Right renal pelvis (tissue), 4 donors: ENCODE measurements at places on chromosomes 2 and 18. TPM values are rescaled to one million over a fixed set of nuclear protein-coding genes. Genes with fewer than 3 reads are reported as not detected.

ADCY3 gene
- polyA plus RNA-seq = 19.6 TPM

DNA sequence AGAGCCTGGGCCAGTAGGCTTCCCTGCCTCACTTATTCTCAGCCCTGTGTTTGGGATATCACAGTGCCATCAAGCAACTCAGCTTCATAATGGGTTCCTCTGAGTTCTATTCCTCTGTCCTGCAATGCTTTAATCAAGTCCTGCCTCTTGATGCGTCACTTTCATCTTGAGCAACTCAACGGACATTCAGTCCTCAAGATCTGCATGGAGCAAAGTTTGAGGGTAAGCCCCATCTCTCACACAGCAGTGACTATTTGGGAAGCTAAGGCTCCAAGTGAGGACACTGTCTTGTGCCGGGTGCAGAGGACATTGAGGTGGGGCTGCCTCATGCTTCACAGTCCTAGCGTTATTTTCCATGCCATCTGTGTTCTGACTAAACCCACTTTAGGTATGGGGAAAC is 50.9 kb upstream of the PLB1 start:
- no peak for DNase-seq

DNA sequence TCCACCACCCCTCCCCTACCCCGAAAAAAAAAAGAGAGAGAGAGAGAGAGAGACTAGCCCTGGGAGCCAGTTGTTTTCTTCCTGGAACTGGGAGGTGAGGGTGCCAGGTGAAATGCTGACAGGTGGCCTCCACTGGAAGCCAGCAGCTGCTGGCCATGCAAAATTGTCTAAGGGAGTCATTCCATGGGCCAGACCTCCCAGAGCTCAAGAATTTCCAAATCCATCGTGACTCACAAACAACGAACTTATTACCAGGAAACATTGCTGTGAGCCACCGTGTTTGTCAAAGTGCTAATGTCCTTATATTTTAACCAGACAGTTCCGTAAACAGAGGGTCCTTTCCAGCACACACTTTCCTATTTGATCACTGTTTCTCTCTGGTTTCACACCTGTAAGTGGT is 68.5 kb upstream of the PID1 start:
- DNase-seq = no peak

DNA sequence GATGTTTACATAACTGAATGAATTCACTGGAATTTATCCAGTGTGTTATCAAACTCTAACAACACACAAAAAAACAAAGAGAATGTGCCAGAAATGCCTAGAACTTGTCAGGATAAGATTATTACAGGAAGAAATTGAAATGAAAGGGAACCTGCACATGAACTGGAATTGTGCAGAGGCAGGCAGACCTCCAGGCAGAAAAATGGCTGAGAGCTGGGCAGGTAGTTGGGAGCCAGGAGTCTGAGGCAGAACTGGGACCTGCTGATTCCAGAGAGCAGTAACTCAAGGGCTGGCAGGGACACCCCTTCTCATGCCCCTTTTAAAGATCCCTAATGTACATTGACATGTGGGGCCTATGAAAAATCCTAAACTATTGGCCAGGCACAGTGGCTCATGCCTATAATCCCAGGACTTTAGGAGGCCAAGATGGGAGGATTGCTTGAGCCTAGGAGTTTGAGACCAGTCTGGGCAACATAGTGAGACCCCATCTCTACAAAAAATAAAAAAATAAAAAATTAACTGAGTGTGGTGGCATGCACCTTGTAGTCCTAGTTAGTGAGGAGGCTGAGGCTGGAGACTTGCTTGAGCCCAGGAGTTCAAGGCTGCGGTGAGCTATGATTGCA is 674 bp upstream of the SP110 start:
- DNase-seq = no peak

DNA sequence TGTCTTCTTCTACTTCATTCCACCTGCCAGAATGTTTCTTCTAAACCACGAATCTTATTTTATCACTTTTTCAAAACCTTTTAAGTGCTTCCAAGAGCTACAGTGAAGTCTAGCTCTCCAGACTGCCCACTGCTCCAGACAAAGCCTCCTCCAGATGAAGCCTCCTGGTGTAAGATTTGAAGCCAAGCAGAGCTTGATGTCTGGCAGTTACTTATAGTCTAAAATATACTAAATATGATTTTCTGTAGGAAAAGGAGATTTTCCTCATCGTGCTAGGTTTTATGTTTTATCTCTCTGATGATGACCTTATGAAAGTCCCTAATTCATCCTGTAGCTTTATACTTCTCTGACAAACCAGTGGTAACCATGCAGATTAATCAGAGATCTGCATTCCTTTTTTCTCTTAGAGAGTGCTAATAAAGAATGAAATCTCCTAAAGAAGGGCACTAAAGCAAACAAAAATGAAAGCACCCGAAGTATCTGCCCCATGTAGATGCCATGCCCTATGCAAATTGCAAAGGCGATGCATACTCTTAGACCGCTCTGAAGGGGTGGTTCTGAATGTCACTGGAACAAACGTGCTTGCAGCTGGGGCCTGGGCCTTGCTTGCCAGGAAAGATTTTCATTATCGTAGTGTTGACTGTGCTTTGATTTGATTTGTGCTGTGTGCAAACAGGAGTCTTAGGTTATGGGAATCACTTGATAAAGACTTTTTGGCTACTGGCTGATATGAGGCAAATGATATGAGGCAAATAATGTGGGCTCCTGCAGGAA is 314.2 kb downstream of the PID1 start:
- no peak for DNase-seq

- DNase-seq = no peak
Measured at GRCh38 chr2:210000464-210001324, 1.7 kb upstream of the RPE start.

DNA sequence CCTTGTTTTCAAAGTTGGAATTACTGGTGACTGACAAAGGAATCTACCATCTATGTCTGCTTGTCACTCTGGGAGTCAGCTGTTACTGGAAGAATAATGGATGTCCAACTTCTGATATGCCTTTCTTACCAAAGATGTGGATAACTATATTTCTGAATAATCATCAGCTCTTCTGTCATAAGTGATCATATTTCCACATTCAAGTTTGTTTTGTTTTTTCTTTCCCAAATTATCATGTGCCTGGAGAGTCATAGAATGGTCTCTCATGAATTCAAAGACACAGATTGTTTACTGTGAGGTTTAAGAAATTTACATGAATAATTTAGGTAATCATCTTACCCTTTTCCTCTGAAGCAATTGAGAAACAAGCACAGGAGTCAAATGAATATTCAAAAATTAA is 986.7 kb upstream of the CDH2 start:
- no peak for DNase-seq

GRCh38 chr2:72361521-72361920 is 213.9 kb upstream of the CYP26B1 start:
- no peak for DNase-seq

GRCh38 chr2:55301277-55301676 is 32.2 kb upstream of the MTIF2 start:
- DNase-seq = no peak

DNA sequence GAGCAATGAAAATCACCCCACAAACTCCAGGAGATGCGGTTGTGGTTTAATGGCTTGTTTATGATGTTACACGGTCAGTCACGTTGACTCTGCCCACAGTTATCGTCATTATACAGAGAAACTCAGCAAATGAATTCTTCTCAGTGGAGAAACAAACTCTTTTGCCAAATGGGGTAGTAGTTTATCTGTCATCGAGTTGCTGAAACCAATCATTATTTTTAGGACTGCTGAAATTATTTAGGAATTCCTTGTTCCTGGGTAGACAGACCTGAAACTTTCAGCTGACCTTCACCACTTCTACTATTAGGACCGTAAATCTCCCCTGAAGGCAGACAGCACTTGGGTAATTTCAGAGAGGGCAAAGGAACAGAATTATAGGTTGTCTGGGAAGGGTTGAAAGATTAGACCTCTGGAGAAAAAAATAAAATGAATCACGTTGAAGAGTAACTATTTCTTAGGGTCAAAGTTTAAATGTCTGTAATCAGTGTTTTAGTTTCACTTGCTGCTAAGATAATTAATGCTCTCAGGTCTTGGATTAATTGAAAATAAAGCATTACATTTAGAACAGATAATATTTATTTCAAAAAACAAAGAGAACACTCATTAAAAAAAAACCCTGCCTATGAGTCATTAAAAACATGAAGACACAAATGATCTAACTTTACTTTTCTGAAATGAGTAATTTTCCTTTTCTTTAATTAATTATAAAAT is 52.1 kb upstream of the LYPD6 start:
- DNase-seq = no peak

DNA sequence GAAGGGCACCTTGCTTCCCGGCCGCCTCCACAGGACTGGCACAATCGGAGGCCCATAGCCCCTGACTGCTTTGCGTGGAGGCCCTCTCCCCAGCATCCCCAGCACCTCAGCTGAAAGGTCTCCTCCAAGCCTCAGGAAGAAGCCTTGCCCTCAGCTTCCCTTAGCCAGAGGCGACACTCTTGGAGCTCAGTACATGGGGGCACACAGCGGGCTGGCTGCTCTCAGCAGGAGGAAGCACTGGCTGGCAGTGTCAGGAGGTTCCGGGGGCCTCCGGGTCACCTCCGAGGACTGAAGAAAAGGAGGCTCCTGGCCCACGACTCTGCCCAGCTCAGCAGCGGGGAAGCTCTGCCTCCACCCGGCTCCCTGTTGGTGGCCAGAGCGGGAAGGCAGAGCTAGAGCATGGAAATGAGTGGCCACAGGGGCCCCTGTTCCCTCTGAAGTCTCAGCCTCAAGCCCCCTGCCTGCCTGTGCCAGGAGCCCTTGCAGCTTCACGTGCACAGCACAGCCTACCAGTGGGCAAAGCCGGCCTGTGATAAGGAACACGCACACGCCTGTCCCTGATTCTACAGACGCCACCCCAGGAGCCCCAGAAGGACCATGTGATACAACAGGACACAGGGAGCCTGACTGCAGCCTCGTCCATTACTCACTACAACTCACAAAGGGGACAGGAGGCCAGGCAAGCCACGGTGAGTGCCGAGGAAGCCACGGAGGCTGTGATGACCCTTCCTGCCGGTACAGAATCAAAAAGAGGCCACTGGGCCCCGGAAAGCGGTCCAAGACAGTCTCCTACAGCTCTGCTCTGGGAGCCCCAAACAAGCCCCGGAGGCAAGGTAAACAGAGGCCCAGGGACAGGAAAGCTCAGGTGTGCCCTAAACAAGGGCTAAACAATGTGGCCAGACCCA is 15.5 kb downstream of the HDAC4 start:
- DNase-seq = no peak

- peak; percentile 25 for DNase-seq
Measured at GRCh38 chr2:160324161-160324800, 124.2 kb upstream of the ITGB6 start.

GRCh38 chr2:3209258-3209657 is 168.4 kb downstream of the EIPR1 start:
- no peak for DNase-seq
